ENCODE measurements at places on chromosomes 16 and 17.

GRCh38 chr16:13153696-13154095, 252.3 kb downstream of the SHISA9 start:
- no peak for DNase-seq

- DNase-seq, result no peak
Measured at GRCh38 chr16:85192238-85193114, 80.2 kb upstream of the CIBAR2 start.

DNA sequence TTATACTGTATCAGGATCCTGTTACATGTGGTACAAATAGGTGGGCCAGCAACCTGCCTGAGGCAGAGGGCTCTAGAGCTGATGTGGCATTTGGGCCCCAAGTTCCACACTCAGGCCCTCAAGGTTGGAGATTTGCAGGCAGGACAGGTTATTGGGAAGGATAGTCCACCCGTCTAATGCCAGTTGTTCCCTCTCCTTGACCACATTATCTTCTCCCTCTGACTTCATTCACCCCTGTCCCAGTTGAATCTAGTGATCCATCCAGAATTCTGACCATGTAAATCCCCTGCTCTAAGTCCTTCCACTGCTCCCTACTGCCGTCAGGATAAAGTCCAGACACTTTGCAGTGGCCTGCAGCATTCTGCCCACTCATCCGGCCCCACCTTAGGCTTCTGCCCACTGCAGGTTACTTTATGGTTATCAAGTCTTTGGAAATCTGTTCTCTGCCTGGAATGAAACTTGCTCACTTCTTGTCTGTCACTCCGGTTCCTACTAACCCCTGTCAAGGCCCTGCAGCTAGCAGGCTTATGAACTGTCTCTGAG, 1.9 kb upstream of the NFATC3 start:
- DNase-seq, result no peak

GRCh38 chr17:32723310-32723955, 153.5 kb downstream of the MYO1D start:
- DNase-seq, result no peak

DNA sequence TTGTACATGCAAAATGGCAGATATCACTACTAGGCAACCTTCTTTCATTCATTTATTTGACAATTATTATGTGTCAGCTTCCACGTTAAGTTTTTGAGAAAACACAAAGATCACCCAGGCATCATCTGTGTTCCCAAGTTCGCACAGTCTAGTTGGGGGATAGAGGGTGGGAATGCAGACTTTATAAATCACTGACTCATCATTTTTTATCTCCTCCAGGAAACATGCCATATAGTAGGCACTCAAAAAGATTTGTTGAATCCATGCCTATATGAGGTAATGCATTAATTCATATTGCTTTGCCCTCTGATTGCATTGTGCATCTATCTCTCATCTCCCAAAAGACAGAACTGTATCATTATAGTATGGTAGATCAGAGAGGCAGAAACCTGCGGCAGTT, 196.8 kb upstream of the TOX3 start:
- DNase-seq, result no peak

DNA sequence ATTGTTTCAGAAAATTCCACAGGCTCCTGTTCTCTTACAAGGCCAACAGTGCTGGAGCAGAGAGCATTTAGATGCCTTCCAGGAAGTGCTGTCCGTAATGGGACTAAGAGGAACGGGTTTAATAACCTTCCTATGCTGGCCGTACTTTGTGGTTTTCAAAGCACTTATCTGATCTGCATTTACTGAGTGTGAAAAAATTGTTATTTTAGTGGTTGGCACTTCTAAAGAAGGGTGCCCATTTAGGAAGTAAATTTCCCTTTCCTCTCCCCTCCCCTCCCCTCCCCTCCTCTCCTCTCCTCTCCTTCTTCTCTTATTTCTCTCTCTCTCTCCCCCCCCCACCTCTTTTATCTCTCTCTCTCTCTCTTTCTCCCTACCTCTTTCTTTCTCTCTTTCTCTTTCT, 72.0 kb upstream of the DNAJA2 start:
- DNase-seq, result no peak
